Activated CD8-positive, alpha-beta T cell treated with anti-CD3 and anti-CD28 coated beads for 36 hours (primary cell): ENCODE measurements at places on chromosomes 1 and 21. TPM values are rescaled to one million over a fixed set of nuclear protein-coding genes. Genes with fewer than 3 reads are reported as not detected.

DNA sequence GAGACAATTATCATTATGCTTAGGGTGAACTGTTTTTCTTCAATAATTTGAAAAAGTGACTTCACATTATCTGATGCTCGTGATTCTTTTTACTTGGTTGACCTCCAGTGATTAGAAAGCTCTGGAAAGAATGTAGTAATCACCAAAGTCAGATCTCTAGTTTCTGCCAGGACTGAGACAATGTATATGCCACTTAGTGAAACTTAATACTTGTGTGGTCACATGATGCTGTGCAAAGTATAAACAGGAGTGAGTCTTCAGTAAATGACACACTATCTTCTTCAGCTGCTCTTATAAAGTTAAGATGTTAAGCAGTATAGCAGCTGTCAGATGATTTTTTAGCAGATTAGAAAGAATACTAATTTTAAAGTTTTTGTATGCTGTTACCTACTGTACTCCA is 17.2 kb downstream of the VCAM1 start:
- peaks cover 4% of the 10 kb centered on the region for H3K4me1 ChIP-seq
- H3K27me3 ChIP-seq, result no peaks in the 10 kb centered on the region
- no peaks in the 10 kb centered on the region for H3K36me3 ChIP-seq
- no peak overlapping the region for H3K27ac ChIP-seq

The ICOSLG gene
- total RNA-seq, result 5.9 TPM

The SV2A gene
- total RNA-seq, result 8.2 TPM

DNA sequence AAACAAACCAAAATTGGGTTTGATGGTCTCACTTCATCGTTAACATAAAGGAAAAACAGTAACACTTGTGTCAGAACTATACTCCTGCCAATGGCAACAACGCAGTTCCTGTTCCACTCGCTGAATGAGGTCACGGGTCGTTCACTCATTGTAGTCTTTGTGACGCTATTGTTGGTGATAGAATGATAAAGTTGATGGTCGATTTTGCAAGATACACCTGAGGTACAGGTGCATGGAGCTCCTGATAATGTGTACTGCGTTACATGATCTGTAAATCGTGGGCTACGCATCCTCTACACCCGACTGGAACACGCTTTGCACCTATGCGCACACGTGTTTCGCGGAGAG is 391 bp upstream of the CENPS start:
- H3K4me1 ChIP-seq, result peaks cover 16% of the 10 kb centered on the region
- no peaks in the 10 kb centered on the region for H3K27me3 ChIP-seq
- DNase-seq, result peak; percentile 48

- H3K27ac ChIP-seq, result no peak overlapping the region
- no peaks in the 10 kb centered on the region for H3K36me3 ChIP-seq
- peaks cover 4% of the 10 kb centered on the region for H3K27me3 ChIP-seq
- no peak overlapping the region for H3K4me3 ChIP-seq
- H3K4me1 ChIP-seq, result no peaks in the 10 kb centered on the region
- DNase-seq, result no peak
Measured at GRCh38 chr1:16114527-16115467, 41.1 kb downstream of the EPHA2 start.

DNA sequence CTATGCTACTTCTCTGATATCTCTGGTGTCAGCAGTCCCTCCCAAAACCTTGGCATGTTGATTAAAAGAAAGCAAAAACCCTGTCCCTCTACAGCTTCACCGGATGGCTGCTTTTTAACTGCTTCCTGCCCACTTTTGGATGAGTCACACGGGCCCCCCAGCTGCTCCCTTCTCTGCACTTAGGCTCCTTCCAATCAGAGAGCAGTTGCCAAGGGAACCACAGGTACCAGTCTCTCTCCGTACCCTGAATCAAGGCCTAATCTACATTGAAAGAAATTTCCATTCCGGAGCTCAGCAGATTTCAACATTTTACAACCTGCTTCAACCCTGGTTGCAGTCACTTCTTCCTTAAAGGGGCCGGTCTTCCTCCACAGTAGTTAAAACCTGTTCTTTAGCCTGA is 70.6 kb upstream of the GJB5 start:
- H3K27ac ChIP-seq, result peak overlapping the region; percentile 65
- DNase-seq, result peak; percentile 79
- peaks cover 14% of the 10 kb centered on the region for H3K27me3 ChIP-seq
- H3K36me3 ChIP-seq, result no peaks in the 10 kb centered on the region
